ENCODE measurements at places on chromosomes 11 and 22.

GRCh38 chr11:77589181-77589520, 602 bp upstream of the AQP11 start:
- no peak for DNase-seq

- no peak for DNase-seq
Measured at GRCh38 chr11:26527685-26528084, 44.4 kb downstream of the MUC15 start.

DNA sequence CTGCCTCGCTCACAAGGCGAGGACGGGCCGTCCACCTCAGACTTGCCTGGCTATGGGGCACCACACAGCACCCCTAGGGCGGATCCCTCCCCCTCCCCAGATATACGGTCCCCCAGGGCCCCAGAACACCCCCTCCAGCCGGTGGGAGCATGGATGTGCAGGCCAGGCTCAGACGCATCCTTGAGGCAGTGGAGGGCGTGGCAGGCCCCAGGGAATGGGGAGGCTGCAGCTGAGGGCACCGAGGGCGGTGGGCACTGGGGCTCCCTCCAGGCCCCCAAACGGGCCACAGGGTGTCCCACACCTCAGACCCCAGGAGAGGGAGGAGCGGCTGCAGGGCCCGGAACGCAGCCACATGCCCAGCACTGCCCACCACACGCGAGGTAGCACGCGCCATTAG, 12.1 kb downstream of the TTLL8 start:
- DNase-seq = no peak

DNA sequence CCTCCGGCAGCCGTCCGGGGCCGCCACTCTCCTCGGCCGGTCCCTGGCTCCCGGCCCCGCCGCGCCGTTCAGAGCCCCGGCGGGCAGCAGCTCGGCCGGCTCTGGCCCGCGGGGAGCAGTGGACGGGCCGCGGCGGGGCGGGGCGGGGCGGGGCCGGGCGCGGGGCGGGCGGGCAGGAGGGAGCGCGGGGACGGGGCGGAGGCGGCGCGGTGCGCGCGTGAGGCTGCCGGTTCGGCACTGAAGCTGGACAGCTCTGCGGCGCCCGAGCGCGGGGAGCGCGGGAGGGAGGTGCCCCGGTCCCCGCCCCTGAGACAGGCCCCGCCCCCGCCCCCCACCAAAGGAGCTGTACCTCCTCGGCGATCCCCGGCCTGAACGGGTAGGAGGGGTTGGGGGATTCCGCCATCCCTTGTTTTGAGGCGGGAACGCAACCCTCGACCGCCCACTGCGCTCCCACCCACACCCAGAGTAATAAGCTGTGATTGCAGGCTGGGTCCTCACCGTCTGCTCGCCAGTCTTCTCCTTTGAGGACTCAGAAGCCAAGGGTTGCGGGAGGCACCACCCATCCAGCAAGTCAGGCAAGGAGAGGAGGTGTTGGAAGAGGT, at the start of gene DRD2:
Gene DRD2 (minus strand): TSS at position 239 of the 602 bp plus-strand sequence. CDS start 50,747 bp downstream, outside the sequence.
- DNase-seq = peak; percentile 35

DNA sequence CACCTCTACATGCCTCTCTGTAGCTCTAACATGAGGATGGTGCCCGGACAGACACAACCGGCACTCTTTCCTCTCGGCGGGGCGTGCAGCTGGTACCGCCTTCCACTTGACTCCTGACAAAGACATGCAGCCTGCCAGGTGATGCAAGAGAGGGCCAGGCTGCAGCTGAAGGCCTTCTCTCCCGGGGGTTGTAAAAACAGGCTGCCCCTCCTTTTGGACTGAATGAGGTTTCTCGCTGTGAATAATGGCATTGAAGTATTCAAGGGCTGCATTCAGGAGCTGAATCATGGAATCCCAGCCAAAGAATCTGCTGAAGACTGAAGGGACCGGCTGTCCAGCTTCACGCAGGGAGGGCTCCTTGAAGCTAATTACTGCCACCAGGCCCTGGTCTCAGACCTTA, 110.9 kb downstream of the GALNT18 start:
- peak; percentile 59 for DNase-seq

GRCh38 chr22:38291201-38291777, 18.5 kb upstream of the TMEM184B start:
- DNase-seq = no peak

GRCh38 chr11:78941226-78941851, 366.7 kb upstream of the NARS2 start:
- no peak for DNase-seq

DNA sequence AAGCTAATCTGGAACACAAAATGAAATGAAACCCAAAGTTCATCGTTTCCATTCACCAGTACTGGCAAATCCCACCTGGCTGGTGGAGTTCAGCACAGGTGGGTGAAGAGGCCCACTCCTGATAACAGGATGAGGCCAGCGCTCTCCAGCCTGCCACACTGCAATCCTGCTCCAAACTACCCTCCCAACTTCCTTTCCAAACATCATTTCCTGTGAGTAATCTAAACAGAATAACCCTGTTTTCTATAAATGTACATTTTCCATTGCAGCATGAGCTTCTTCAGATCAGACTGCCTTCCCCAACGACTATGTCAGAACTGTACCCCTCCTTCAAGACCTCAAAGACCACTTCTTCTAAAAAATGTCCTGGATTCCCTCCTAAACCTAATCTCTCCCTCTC, 15.9 kb upstream of the NFRKB start:
- peak; percentile 3 for DNase-seq

DNA sequence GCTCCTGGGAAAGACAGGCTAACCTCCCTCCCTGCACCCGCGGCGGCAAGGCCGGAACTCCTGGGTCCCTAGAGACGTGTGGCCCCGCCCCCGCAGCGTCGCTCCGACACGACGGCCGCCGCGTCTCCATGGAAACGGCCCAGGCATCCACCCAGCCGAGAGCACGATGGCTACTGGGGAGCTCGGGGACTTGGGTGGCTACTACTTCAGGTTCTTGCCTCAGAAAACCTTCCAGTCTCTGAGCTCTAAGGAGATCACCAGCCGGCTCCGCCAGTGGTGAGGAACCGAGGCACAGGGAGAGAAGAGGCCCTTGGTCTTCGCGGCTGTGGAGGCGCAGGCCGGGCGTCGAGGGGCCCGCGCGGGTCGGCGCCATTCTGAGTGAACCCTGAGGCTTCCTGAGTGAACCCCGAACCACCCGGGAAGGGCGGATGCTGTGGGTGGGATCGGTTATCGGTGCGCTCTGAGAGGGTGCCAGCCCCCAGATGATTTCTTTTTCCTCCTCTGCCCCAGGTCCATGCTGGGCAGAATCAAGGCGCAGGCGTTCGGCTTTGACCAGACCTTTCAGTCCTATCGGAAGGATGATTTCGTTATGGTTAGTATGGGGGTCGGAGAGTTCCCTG, at the start of gene CFAP300:
Gene CFAP300 (plus strand): TSS at position 133 of the 620 bp plus-strand sequence. CDS start 34 bp downstream, at position 167.
- DNase-seq = peak; percentile 62

- no peak for DNase-seq
Measured at GRCh38 chr11:115097796-115098408, 406.3 kb downstream of the CADM1 start.

GRCh38 chr11:132621976-132622580, 910.2 kb downstream of the OPCML start:
- no peak for DNase-seq

All from epithelial cell of esophagus (primary cell).